ENCODE measurements at places on chromosomes 7 and 10. TPM values are rescaled to one million over a fixed set of nuclear protein-coding genes. Genes with fewer than 3 reads are reported as not detected.
A peak's percentile ranks its signal among the peaks of the same experiment; 100 is the strongest.

DNA sequence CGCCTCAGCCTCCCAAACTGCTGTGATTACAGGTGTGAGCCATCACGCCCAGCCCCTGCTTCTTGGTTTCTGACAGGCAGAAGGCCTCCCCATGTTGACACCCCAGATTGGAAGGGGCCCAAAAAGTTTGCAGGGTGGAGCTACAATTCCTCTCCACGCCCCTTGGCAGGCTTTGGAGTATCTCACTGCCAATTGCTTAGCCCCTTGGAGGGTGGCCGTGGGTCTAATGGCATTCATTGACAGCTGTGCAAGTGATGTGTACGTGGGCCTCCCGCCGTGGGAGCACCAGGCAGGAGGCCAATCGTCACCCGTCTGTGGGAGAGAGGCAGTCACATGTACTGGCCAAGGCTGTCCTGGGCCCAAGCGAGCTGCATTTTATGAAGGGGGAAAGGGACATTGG lies 73.7 kb upstream of the PPIF start:
- H3K4me3 ChIP-seq, result no peak overlapping the region
- H3K4me1 ChIP-seq, result peaks cover 41% of the 10 kb centered on the region
- peak overlapping the region; percentile 92 for H3K27ac ChIP-seq
- peak; percentile 34 for DNase-seq
- no peaks in the 10 kb centered on the region for H3K27me3 ChIP-seq

GRCh38 chr7:158976468-158976848 lies 120.1 kb downstream of the DYNC2I1 start:
- H3K4me1 ChIP-seq, result no peaks in the 10 kb centered on the region
- H3K36me3 ChIP-seq, result no peaks in the 10 kb centered on the region
- peak overlapping the region; percentile 74 for H3K4me3 ChIP-seq
- H3K27ac ChIP-seq, result no peak overlapping the region
- DNase-seq, result peak; percentile 12
- no peaks in the 10 kb centered on the region for H3K27me3 ChIP-seq

GRCh38 chr10:63384001-63384400 lies 81.8 kb downstream of the JMJD1C start:
- H3K27me3 ChIP-seq, result no peaks in the 10 kb centered on the region
- H3K4me3 ChIP-seq, result no peak overlapping the region
- peaks cover 19% of the 10 kb centered on the region for H3K4me1 ChIP-seq
- DNase-seq, result no peak
- no peak overlapping the region for H3K27ac ChIP-seq

DNA sequence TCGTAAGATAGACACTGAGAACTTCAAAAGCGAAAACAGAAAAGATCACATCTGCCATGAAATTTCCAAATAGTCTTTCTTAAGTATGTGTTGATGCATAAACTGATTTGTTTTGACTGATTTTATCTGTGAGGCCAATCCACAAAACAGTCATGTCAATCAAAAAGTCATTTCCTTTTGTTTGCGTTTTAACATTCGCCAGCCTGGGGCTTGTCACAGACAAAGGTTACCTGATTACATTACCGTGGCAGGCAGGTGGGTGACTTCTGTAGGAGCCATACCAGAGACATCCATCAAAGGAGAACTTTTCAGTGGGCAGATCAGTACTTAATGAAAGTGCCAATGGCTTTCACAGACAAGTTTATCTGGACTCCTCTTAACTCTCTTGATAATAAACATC lies 45.5 kb upstream of the BET1 start:
- no peak overlapping the region for H3K4me3 ChIP-seq
- no peaks in the 10 kb centered on the region for H3K27me3 ChIP-seq
- no peaks in the 10 kb centered on the region for H3K4me1 ChIP-seq
- no peaks in the 10 kb centered on the region for H3K36me3 ChIP-seq

Gene RET
- total RNA-seq, result not detected

Gene UPK3B
- 0.11 TPM for total RNA-seq

Gene ASB15
- total RNA-seq, result not detected

Gene PCDH15
- not detected for total RNA-seq
